ENCODE measurements at places on chromosomes 4 and X.

DNA sequence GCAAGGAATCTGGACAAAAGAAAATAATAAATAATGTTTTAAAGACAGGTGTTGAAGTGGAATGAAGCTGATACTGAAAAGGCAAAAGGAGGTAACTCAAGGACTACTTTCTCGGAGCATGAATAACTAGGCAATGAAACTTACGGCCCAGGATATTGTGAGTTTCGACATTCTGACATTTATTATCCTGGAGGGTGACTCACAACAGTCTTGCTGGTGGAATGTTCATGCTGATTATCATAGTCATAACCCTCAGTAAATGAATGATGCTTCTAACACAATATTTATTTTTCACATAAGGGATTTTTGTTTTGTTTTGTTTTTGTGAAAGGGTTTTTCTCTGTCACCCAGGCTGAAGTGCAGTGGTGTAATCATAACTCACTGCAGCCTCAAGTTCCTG is 147.0 kb upstream of the HPGD start:
- DNase-seq: no peak

- no peak for DNase-seq
Measured at GRCh38 chrX:50442426-50443116, 28.1 kb downstream of the DGKK start.

GRCh38 chr4:183430317-183430993 is 14.0 kb upstream of the CDKN2AIP start:
- DNase-seq: no peak

DNA sequence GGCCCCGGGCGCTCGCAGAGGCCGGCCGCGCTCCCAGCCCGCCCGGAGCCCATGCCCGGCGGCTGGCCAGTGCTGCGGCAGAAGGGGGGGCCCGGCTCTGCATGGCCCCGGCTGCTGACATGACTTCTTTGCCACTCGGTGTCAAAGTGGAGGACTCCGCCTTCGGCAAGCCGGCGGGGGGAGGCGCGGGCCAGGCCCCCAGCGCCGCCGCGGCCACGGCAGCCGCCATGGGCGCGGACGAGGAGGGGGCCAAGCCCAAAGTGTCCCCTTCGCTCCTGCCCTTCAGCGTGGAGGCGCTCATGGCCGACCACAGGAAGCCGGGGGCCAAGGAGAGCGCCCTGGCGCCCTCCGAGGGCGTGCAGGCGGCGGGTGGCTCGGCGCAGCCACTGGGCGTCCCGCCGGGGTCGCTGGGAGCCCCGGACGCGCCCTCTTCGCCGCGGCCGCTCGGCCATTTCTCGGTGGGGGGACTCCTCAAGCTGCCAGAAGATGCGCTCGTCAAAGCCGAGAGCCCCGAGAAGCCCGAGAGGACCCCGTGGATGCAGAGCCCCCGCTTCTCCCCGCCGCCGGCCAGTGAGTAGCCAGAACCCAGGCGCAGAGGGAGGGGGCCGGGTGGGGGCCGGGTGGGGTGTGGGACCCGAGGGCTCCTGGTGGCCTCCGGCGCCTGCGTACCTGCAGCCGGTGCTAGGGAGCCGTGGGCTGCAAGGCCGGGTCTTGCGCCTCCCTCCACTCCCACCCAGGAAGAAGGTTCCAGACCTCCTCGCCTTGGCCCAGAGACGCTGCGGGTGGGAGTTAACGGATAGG is 534 bp downstream of the MSX1 start:
- DNase-seq: no peak

DNA sequence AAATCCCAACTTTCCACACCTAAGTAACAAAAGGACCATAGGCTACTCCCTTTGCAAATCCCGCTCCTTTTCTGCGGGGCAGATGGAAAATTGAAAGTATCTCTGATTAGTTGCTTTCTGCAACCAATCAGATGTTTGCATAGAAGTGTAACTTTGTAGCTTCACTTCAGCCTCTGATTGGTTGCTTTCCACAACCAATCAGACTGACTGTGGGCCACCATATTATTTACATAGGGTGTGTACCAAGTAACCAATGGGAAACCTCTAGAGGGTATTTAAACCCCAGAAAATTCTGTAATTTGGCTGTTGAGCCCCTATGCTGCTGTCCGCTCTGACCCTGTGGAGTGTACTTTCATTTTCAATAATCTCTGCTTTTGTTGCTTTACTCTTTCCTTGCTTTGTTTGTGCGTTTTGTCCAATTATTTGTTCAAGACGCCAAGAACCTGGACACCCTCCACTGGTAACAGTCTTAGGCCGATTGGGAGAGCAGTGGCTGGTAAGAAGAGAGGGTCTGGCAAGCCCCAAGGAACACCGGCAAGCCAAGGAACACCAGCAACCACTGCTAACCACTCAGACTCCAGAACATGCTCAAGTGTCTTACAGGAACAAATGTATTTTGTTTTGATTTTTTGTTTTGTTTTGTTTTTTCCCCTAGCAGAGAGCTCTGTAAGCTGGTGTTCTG is 125.5 kb upstream of the MAP3K15 start:
- DNase-seq: no peak
